ENCODE measurements at places on chromosomes 13 and 19.
A peak's percentile ranks its signal among the peaks of the same experiment; 100 is the strongest.

- DNase-seq = peak; percentile 3
These were observed at the start of gene ZNF814 for GRCh38 chr19:57888560-57889231. TSS of gene ZNF814 (minus strand) at chr19:57889037. CDS start at chr19:57888802, 235 bp downstream.

- no peak for DNase-seq
These were observed 66.6 kb upstream of the ZNF527 start for GRCh38 chr19:37304190-37304883.

DNA sequence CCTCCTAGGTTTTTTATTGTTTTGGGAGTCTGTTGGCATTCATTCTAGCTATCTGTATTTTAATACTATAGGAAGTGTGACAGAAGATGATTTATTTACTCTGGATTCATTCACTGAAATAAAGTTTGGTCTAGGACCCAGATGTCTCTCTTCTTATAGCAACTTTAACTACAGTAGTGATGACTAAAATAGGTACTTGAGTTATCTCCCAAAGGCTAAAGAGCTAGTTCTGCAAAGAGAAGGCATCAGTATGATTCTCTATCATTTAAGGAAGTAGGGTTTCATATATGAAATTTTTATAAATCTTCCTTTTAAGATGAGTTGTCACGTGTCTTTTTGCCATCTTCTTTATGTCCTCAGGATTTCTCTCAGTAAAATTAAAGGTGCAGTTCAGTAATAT lies 507.4 kb downstream of the KCTD12 start:
- no peak for DNase-seq

- no peak for DNase-seq
These were observed 1769.0 kb upstream of the PCDH20 start for GRCh38 chr13:63184693-63185092.

GRCh38 chr13:97385854-97386253 lies 48.1 kb upstream of the RAP2A start:
- DNase-seq = no peak

GRCh38 chr19:51466723-51467122 lies 8.5 kb upstream of the SIGLEC8 start:
- DNase-seq = no peak

DNA sequence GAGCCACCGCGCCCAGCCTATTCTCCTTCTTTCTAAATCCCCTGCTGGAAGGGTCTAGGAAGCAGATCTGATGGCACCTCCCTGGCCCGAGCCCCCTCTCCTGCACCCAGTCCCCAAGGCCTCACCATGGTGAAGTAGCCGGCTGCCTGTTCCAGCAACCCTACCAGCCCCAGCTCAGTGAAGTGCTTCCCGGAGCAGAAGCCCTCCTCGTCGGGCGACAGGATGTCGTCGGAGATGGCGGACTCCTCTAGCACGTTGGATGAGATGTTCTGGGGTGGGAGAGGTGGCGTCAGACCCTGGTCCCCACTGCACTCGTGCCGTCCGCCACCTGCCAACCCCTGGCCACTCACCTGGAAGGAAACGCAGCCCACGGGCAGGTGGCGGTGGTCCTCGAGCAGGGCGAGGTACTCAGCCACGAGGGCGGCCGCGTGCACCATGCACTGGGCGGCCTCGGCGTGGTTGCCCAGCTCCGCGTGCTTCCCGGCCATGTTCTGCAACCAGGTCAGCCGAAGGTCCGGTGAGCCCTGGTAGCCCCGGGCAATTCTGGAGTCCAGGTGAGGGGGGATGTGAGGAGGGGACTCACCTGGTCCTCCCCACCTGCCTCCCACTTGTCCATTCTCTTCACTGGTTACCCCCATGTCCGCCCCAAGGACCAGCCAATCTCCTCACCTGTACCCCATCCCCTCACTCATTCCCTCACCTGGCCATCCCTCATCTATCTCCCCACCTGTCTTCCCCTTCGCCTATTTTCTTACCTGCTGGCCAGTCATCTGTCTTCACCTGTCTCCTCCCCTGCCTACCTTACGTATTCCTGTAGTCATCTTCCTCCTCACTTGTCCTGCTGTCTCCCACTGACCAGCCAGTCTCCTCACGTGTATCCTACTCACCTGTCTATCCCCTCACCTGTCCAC lies 11.5 kb upstream of the KANK2 start:
- no peak for DNase-seq

DNA sequence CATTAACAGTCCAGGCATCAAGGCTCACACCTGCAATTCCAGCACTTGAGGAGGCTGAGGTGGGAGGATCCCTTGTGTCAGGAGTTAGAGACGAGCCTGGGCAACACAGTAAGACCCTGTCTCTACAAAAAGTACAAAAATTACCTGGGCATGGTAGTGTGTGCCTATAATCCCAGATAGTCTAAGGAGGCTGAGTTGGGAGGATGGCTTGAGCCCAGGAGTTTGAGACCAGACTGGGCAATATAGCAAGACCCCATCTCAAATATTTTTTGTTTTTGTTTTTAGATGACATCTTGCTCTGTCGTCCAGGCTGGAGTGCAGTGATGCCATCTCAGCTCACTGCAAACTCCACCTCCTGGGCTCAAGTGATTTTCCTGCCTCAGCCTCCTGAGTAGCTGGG lies 40.1 kb upstream of the ONECUT3 start:
- DNase-seq = no peak

GRCh38 chr13:96544957-96545356 lies 449.3 kb downstream of the OXGR1 start:
- no peak for DNase-seq

DNA sequence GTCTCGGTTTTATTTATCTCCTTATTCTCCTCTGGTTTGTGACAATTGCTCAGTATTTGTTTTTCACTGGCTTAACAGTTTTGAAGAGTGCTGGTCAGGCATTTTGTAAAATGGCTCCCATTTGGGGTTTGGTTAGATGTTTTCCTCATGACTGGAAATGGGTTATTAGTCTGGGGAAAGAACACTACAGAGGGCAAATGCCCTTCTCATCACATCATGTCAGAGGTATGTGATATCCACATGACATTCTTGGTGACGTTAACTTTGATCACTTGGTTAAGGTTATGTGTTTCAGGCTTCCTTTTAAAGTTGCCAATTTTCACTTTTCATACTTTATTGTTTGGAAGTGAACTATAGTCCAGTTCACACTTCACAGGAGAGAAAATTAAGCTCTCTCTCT lies 74.8 kb upstream of the KLHL1 start:
- DNase-seq = no peak

DNA sequence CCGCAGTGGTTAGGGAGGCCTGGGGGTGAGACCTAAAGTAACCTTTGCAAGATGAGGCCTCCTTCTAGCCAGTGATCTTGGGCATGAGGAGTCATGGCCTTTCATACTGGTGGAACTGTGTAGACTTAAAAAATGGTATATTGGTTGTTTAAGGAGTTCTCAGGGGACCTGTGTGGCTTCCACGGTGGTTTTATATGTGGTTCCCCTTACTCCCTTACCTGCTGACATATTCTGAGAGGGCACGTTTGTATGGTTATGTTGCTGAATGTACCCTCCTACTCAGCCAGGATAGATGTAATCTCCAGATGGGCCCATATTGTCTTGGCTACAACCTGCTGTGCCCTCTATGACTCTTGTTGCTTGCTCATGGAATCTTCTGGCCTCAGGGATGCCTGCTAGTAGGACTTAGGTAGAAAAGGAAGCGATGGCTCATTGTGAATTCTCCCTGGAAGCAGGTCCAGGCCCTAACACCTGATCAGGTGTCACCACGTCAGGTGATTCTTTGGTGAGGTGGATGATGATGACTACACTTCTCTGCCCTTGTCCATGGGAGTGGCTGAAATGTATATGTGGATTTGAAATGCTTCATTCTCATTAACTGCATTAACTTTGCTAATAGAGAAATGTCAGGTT lies 1.8 kb downstream of the ZNF460 start:
- DNase-seq = no peak

DNA sequence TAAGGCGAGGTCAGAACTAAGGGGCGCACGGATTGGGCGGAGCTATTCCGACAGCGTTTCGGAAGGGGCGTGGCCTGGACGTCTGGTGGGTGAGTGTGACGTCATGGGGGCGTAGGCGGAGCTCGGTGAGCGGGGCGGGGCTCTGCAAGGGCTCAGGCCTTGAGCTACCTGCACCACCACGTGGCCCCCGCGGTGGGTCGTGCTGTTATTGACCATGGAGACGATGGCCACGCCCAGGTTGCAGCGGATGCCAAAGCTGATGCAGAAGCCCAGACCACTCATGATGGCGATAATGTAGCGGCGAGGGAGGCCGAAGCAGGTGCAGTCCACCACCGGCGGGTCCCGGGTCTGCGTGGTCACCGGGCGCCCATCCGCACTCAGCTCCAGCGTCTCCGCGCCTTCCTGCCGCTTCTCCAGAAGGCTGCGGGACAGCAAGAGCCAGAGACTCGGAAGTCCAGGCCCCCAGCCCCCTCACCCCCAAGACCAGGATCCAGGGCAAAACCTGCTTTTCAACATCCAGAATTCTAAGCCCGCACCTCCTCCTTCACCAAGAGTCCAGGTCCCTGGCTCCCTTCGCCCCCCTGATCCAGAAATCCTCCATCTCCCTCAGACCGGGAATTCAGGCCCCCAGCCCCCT lies 4.8 kb downstream of the SLC17A7 start:
- DNase-seq = no peak

DNA sequence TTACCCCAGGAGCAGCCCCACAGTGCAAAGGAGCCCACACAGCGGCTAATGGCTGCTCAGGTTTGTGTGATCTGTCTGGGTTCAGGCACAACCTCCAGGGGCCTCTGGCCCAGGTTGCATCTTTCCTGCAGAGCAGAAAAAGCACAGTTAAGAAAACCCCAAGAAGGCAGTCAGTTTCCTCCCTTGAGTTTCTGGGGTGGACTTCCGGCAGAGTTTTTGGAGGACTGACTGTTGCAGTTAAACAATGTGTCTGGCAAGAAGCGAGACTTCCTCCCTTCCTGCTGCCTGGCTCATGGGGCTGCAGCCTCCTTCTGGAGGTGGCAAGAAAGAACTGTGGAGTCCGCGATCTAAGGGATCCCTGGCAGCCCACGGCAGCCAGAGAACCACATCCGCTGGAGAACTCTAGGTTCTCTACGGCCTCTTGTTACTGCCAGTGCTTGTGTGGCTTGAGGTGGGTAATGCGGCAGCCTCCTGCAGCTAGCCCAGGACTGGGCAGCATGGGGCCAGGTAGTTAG lies 114.4 kb downstream of the ZDHHC20 start:
- no peak for DNase-seq

- DNase-seq = no peak
These were observed 520 bp downstream of the LGALS4 start for GRCh38 chr19:38812009-38812840.

GRCh38 chr19:54252243-54252642 lies 4.8 kb downstream of the LILRB5 start:
- no peak for DNase-seq

DNA sequence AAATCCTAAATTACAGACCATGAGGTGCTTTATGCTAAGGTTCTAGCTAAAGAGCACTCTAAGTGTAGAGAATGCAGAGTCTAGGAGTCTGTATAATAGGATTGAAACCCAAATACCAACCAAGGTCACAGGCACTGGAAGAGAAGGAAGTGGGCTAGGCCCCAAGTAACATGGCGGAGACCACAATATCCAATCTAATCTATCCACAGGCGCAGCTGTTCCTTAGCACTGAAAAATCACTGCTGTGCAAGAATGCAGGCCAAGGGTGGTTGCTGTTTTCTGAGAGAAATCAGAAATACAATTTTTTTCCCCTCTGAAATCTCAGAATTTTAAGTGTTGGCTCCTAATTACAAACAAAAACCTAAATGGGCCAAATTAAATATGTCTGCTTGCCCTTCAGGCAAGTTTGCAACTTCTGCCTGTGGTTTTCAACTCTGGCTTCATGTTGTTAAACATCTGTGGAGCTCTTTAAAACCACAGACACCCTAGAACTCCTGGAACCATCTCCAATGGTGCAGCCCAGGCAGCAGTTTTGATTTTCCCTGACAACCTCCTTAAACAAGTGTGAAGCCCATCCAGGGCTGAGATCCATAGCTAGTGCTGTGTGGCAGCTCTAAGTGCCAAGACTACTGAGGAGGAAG lies 6.1 kb downstream of the RANBP3 start:
- no peak for DNase-seq

DNA sequence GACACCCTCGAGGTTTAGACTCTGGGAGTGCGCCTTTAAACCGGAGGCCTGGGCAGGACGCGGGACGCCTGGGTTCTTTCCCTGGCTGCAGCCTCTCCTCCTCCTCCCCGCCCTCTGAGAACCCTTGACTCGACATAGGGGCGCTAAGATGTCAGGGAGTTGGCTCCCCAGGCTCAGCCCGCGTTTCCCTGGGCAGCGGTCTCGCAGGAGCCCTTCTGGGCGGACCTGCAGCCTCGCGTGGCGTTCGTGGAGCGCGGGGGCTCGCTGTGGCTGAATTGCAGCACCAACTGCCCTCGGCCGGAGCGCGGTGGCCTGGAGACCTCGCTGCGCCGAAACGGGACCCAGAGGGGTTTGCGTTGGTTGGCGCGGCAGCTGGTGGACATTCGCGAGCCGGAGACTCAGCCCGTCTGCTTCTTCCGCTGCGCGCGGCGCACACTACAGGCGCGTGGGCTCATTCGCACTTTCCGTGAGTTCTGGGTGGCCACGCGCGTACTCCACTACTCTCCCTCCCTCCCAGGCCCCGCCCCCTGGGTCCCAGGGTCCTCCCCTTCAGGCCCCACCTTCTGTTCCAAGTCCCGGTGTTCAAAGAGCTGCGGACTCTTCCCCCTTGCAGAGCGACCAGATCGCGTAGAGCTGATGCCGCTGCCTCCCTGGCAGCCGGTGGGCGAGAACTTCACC lies 1.3 kb downstream of the ICAM5 start:
- DNase-seq = peak; percentile 59

DNA sequence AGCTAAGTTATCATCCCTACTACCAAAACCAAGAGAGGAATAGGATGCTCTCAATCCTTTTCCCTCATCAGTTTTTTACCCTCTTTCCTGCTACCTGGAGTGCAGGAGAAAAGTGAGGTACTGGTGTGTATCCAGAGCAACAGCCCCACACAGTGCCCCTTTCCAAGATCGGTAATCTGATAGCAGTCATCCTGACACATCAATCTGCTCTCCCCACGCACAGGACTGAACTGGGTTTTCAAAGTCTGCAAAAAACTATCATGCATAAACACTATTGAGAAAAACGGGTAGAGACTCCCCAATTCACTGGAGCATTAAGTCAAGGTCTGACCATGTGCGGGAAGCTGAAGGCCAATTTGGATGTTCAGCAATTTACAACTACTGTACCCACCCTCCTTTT lies 284.8 kb downstream of the RBM26 start:
- no peak for DNase-seq

- no peak for DNase-seq
These were observed 45.8 kb downstream of the TNFSF13B start for GRCh38 chr13:108315273-108315672.

GRCh38 chr19:43596842-43597461 lies 557 bp downstream of the ZNF576 start:
- peak; percentile 41 for DNase-seq

- DNase-seq = no peak
These were observed 318.4 kb upstream of the OBI1 start for GRCh38 chr13:78977311-78977710.

- DNase-seq = no peak
These were observed 6.0 kb downstream of the EHD2 start for GRCh38 chr19:47719047-47719859.
